Stimulated activated CD4-positive, alpha-beta T cell treated with anti-CD3 and anti-CD28 coated beads, Interleukin-12 subunit alpha, Interleukin-12 subunit beta, amount 100 ng/mL, for 24 hours (primary cell): ENCODE measurements at places on chromosomes 3 and 15.

DNA sequence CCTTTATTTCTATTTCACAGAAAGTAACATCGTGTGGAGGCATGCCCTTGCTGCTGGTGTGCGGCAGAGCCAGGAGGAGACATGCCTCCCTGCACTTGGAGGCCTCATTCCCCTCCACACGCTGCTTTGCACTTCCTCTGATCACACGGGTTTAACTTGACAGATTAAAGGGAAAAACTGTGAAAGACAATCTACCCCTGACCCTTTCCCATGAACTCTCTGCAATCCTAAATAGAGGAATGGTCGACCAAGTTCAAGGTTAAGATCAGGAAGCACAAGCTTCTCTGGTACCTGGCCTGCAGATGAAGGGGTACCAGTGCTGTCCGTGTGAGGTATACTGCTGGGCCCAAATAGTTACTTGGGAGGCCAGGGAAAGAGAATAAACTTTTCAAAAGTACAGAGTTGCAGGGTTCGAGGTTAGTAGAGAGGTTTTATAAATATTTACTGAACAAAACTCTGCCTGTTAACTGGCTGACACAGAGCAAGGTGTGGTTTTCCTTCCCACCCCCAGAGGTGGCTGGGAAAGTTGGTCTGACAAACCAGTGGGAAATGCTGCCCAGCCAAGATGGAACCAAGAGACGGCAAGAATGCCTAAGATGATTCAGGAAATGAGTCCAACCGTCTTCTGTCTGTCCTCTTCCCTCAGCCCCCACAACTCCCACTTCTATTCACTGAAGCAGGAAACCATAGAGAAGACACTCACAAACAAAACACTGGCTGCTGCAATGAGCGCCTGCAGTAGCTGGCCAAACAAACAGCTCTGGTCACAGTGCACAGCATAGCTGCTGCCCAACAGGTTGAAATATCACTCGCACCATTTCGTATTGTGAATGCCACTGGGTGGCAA lies 79.6 kb downstream of the IGF2BP2 start:
- DNase-seq: no peak

DNA sequence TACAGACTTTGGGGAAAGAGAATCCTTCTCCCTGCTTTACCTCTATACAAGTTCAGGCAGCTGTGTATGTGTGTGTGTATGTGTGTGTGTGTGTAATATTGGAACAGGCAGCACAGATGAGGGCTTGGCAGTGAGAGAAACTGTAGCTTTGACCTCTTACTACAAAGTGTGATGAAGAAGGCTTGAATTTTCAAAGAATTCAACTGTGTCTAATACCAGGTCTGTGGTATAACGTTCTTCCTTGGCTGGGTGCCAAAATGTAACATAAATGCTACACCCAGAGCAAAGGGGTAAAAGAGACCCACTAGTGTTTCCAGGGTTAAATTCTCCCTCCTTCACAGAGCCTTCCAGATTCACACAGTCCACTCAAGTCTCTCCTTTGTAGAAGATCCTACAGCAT lies 51.1 kb downstream of the CHST2 start:
- DNase-seq: no peak

DNA sequence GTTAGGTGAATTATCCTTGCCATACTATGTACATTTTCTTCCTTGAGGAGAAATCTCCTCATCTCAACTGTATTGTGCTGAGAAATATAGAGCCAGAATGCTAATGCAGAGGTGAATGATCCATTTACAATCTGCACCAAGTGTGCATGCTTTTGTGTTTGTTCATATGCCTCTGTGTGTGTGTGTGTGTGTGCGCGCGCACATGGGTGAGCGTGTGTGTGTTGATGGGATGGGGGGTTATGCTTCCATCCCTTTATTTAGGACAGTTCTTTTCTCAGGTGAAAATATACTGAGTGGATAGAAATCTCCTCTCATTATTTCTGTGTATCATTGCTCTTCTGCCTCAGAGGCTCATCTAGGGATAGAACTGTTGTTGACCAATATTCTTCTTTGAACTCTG lies 626.1 kb downstream of the MCTP2 start:
- DNase-seq: no peak

DNA sequence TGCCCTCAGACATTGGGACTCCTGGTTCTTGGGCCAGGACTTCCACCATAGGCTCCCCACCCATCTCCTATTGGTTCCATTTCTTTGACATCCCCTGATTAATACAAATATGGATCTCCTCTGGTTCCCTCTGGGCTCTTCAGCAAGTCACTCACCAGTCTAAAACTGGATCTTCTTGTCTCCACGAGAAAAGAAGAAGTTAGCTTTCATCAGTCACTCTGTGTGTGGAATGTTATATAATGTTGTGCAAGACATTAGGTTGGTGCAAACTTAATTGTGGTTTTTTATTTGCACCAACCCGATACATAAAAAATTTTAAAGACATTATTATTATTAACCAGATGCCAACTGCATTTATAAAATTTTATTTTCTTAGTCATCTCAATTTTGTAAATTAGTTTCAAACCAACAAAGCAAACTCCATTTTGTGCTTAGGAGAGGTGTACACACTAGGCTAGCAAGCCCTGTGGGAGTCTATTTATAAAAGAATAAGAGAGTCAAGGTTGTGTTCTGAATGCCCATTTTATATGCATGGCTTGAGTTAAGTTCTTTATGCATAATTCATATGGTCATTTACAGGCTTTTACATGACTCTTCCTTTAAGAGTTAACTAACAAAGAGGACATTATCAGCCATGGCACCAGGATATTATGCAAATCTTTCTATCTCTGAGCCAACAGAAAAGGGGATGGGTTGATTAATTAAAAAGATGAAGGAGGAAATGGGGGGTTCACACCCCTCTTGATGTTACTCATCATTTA lies 35.1 kb upstream of the IL12A start:
- no peak for DNase-seq

DNA sequence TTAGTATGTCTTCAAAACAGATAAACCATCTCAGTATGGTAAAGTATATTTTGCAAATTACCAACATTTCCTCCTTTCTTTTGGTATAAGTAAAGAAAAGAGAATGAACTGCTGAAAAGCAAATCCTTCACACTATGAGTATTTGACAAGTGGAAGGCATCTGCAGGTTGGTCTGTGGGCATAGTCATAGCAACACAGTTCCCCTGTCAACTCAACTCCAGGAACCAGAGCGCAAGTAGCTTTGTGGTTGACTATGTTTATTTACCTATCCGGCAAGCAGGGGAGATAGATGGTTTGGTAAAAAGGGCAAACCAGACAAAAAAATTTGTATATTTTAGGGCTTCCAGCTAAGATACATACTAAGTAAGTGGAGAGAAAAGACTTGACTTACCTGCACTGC lies 88.3 kb upstream of the PPIB start:
- DNase-seq: no peak

DNA sequence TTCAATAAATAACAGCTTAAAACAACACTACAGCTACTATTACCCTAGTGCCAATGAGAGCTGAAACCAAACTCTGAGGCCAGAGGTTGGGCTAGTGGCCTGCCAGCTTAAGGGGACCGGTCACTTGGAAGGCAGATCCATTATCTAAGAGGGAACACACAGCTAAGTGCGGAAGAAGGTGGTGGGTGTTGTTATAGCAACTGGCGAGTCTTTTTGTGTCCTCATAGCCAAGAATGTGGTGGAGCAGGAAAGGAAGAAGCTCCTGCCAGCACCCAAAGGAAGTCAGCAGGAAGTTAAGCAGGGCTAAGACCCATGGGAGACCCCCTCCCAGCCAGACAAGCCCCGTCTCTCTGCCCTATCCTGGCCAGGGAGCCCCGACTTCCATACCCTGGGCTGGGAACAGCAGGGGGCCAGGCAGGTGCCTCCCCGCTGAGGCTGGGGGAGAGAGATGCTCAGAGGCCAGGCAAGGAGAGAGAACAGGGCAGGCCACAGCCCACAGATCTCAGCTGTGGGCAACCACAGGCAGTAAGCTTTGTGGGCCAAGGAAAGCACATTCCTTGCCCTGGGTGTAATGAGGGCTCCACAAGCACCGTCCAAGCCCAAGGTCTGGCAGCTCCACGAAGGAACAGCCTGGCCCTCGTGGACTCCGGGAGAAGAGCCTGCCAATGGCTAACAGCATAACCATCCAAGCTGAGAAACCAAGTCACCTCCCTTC lies 34.0 kb upstream of the HRH1 start:
- no peak for DNase-seq

DNA sequence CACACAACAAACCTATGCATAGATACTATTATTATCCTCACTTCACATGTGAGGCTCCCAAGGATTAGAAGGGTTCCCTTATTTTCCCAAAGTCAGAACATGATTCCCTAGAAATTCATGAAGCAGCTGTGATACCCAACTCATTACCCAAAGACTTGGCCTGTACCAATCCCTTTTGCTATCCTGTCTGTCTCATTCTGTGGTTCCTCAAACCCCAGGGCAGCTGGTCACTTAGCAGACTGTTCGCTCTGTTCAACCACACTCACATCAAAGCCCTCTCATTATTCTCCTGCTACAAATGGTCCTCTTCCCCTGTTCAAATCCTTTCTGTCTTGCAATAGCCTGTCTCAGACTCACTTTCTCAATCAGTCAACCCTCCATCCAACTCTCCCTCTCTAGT lies 154.3 kb upstream of the TRIM42 start:
- no peak for DNase-seq

- DNase-seq: no peak
Observed at GRCh38 chr15:52491472-52491871, 37.2 kb downstream of the MYO5A start.

DNA sequence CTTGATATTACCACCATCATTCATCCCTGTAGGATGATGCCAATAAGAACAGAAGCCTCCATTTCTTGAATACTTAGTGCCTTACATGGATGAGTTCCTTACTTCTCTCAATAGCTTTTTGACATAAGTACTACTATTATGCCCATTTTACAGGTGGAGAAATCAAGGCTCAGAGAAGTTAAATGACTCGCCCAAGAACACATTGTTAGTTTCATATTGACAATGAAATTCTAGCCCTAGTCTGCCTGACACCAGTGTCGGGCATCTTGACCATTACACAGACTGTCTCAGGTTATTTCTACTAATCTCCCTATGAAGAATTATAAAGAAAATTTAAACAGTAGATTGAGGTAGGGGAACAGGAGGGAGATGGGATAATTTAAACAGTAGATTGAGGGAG lies 52.5 kb upstream of the ARL8B start:
- DNase-seq: no peak

DNA sequence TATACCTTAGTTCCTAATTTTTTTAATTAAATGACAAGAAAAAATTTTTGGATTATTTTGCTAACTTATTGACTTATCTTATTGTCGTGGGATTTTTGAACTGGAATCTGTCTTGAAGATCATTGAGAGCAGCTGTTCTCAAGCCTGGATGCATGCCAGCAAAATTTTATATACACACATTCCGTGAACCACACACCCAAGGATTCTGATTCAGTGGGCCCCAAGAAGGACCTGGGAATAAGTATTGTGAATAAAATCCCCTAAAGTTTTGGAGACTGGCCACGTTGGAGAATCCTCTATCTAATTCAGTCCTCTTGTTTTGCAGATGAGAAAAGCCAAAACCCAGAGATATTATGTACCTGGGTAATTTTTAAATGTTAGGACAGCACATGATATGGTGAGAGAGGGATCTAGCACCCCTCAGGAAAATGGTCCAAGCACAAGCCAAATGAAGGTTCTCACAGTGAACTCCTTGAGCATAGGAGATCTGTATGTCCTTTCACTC lies 55.2 kb downstream of the UNC13C start:
- no peak for DNase-seq

GRCh38 chr3:161171113-161171512 lies 50.0 kb upstream of the NMD3 start:
- no peak for DNase-seq

DNA sequence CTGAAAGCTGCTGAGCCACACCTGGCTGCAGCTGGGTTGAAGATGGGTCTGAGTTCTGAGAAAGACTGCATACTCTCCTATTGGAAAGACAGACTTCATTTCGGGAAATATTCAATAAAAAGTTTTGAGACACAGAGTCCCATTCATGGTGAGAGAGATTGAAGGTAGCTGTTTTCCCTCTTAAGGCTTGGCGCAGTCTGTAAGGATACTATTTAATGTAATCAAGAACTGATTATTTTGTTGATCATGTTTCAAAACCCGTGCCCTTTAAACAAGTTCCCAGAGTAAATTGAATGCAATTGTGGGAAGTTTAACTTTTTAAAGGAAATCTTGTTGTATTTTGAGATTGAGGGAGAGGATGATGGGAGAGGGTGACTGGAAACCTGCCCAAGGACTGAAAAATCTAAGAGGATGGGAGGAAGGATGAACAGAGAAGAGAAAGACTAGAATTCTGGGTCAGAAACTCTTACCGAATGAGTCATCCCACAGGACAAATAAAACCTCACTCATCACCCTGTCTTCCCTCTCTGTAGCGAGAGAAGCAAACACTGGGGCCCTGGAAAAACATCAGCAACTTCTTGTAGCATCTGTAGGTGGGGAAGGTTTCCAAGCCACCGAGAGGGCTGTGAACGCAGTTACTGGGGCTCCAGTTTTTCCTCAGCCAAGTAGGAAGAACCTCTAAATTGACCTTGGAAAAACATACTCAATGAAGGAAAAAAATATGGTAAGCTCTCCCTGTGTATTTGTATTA lies 193.2 kb upstream of the TPRG1 start:
- no peak for DNase-seq

DNA sequence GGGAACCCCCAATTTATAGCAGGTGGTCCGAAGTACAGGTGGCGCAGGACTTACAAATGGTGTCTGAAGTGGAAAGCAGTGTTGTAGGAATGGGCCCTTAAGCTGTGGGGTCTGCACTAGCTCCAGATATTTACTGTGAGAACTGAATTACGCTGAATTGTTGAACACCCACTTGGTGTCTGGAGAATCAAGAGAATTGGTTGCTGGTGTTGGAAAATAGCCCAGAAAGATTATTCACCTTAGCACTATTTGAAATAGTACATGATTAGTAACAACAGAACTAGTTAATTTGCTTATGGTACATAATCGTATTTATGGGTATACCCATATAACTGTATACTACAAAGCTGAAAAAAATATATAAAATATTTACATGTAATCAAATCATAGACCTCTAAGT lies 64.8 kb downstream of the ADAM10 start:
- DNase-seq: no peak

DNA sequence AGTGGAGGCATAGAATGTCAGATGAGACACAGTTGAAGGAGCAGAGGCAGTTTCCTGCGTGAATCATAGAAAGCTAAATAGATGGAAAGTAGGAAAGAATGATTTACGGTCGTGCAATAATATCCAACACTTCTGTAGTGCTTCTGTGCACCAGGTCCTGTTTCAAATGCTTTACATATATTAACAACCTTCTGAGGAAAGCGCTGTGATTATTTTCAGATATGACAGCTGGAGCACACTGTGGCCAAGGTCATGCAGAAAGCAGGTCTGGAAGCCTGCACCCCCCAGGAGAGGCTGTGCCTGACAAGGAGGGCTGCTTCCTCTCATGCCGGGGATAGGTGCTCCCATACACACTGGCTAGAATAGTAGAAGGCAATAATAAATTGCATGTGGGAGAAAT lies 104.5 kb downstream of the CHRNA7 start:
- DNase-seq: no peak
